ENCODE measurements at places on chromosomes 4 and X.

DNA sequence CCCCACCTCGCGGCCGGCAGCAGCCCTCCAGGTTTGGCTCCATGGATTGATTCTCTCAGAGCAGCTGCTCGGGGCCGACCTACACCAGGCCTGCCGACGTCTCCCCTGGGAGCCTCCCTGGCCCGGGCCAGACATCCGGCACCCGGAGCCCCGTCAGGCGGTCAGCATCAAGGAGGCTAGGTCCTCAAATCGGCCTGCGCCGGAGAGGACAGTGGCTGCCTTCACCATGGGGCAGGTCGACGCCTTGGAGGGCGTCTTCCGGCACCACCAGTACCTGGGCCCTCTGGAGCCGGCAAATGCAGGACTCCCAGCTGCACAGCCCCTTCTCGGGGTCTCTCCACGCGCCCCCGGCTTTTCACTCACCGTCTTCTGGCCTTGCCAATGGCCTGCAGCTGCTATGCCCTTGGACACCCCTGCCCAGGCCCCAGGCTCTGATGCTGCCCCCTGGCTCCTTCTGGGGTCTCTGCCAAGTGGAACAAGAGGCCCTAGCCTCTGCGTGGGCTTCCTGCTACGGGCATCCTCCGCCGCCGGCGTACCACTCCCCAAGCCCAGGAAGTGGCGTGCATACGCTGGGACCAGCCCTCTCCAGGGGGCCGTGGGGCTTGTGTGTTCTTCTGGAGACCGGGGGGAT, 341.8 kb downstream of the MAGEB5 start:
- no peak for DNase-seq

- DNase-seq = no peak
These were observed 131.6 kb downstream of the PDS5A start for GRCh38 chr4:39846120-39846519.

- no peak for DNase-seq
These were observed 393.9 kb upstream of the CTSO start for GRCh38 chr4:156347412-156348075.

GRCh38 chr4:26788341-26788733, 72.3 kb upstream of the STIM2 start:
- DNase-seq = no peak

GRCh38 chr4:178339769-178340168, 897.5 kb upstream of the AGA start:
- DNase-seq = no peak

DNA sequence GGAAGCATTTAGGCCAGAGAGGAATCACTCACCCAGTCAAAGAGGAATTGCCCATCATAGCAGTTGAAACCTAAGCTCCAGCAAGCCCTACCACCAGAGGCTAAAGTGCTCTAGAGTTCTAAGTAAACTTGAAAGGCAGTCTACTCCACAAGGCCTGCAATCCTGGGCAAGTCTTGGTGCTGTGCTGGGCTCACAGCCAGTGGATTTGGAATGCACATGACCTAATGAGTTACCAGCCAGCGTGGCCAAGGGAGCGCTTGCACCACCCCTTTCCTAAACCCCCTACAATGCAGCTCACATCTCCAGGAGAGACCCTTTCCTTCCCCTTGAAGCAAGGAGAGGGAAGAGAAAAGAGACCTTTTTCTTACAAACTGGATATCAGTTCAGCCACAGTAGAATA, 445.7 kb downstream of the GASK1B start:
- no peak for DNase-seq

DNA sequence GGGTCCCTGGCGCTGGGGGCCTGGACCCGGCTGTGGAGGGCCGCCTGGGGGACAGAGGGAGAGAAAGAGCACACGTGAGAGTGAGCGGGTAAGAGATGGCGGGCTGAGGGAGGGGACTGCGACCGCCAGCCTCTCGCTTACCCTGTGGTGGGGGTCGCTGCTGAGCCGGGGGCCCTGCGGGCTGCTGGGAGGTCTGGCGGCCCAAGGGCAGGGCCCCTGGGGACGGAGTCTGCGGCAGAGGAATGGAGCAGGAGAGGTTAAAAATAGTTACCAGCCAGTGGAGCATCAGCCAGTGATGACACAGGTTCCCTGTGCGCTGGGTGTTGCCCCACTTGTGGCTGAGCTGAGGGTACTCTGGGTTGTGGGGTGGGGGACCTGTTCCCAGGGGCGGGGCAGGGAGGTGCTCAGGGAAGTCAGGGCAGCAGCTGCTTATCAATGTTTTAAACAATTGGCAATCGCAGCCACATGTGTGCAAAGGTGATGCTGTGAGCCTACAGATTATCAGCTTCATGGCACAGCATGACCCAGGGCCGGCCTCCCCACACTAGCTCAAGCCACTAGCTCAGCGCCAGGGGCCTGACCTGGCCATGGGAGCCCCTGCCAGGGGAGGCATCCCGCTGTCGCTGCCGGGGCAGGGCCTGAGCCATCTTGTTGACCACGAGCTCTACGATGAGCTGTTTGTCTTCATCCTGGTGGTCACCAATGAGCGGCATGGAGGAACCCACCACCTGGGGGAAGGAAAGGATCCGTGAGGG, 7.5 kb upstream of the TIMP1 start:
- DNase-seq = peak; percentile 84

DNA sequence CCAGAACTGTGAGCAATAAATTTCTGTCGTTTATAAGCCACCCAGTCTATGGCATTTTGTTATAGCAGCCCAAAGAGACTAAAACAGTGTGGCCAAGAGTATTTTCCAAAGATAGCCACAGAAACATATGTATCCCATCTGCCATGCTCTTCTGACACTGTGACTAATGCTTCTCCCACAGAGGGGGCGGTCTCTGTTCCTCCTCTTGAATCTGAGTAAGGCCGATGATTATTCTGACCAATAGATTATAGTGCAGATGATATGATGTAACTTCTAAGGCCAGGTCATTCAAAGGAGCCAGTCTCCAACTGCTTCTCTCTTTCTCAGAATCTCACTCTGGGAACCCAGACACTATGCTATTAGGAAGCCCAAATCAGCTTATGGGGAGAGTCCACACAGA, 570.7 kb downstream of the BCOR start:
- no peak for DNase-seq

DNA sequence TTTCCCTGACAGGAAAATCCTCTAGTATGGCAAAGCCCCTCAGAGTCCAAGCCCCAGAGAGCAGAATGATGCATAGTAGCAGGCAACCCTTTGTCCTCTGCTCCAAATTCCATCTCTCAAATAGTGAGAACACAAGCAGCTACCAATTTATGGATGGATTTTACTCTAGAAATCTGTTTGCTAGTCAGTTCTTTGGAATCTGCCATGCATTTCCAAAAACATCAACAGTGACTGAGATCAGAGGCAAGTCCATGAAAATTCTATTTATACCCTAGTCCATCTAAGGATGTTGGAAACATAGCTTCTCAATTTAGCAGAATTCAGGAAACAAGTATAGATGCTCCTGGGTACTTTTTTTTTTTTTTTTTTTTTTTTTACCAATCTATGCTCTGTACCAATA, 10.0 kb upstream of the CC2D2A start:
- DNase-seq = no peak

- peak; percentile 6 for DNase-seq
These were observed 441.1 kb downstream of the KCNIP4 start for GRCh38 chr4:21507439-21507838.

DNA sequence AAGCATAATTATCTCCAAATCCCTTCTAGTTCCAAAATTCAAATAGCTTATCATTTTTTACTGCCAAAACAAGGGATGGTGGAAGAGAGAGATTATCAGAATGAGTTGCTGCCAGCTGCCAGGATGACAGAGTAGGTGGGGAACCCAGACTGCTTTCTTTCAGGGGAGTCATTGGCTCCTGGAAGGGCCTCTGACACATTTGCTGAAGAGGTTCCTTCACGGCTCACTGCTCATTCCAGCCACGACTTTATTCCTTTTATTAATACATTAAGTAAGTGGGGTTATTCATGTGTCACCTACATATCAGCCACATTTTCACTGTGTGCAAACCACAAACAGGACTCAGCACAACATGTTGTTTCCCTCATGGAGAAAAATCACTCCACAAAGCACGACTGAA, 12.7 kb upstream of the SMIM43 start:
- DNase-seq = peak; percentile 31

DNA sequence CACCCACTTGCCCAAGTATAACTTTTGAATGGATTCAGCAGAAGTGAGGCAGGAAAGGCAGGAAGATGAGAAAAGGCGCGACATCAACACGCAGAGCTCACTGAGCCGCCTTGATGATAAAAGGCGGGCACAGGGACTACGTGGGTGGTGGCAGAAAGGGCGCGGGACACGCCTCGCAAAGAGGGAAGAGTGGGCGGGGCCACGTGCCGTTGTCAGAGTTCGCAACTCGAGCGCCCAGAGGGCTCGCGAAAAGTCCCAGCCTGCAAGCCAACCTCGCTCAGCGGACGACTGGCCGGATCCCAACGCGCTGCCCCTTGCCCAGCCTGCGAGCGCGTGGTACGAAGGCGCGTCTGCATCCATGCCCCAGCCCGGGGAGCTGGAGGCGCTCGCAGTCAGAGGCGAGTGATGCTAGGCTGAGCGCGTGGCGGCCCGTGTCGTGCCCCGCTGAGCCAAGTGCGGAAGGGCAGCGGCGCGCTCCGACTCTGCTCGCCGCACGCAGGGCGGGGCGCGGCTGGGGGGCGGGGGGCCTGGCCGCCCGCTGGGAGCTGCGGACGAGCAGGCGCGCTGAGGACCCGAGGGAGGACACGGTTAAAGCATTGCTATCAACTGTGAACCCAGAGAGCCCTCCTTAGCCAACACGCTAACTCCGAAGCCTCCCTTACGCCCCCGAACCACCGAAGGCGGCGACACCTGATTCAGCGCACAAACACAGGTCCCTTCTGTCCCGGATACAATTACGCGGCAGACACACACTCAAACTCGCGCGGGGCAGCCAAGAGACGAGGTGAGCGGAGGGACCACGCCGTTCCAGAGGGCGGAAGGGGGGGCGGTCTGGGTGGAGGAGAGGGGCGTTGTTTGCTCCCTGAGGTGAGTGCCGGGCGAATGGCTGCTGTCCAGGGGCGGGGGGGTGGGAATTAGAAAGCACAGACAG, at the start of gene UGT8:
TSS of gene UGT8 (plus strand) at position 617 of the 931 bp plus-strand sequence. CDS start 24,074 bp downstream, outside the sequence.
- peak; percentile 3 for DNase-seq

DNA sequence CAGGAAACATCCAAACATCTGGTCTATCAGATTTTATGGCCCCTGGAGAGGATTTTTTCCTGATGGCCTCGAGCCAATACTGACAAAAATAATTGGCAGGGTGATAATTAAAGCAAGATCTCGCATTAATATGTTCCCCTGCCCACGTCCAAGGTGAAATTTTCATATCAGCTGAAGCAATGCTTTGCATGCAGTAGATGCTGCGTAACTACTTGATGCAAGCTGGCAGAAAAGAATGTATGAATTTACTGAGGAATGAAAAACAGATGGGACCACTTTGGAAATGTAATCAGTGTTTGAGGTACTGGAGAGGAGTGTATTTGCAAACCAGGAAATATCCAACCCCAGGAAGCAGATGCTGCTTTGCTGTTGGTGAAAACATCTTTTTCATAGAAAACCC, 36.8 kb upstream of the REST start:
- DNase-seq = no peak

DNA sequence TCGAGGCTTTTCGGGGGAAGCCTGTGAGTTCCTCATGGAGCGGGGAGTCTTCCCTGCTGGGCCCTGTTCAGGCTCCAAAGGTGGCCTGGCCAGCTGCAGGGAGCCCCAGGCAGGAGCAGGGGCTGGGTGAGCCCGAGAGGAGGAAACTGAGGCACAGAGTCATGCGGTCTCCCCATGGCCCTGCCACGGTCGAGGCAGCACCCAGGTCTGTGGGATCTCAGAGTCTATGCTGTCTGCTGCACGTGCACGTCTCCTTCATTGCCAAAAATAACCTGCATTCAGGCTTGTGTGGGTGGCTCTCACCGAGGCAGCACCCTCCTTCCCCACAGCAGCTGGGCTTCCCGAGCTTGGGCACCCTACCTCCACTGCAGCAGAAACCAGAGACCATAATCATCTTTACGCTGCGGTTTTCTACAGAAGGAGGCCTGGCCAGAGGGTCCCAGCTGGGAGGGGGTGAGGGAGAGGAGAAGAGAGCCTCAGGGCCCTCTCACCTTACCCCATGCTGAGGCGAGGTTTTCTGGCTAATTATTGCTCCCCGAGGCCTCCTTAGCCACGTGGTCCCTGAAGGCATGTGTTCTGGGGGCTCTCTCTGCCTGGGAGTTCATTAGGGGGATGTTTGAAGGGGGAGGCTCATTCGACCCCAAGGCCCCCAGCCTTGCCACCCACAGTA, 64.3 kb downstream of the CPZ start:
- no peak for DNase-seq

GRCh38 chr4:150305995-150306394, 227.8 kb downstream of the DCLK2 start:
- no peak for DNase-seq

GRCh38 chr4:7397206-7398103, 37.3 kb downstream of the PSAPL1 start:
- DNase-seq = no peak

GRCh38 chr4:62544428-62544827, 1344.3 kb downstream of the ADGRL3 start:
- DNase-seq = no peak

DNA sequence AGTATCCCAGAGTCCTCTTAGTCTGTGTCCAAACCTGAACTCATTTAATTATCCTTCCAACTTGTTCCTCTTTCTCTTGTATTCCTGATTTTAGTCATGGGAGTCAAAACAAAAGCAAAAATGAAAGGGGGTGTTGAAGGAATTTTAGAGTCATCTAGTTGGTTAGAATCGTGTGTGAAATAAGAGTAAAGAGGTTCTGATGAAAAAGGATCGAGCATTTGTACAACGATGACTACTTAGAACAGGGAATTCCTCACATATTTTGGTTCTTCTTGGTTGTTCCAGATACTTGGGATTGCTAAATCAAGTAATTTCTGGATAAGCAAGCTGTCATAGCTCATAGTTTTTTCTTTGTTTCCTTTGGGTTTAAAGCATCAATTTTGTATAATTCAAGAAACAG, 194.4 kb downstream of the BCOR start:
- no peak for DNase-seq

GRCh38 chrX:52424656-52425055, 55.8 kb downstream of the XAGE2 start:
- DNase-seq = no peak

GRCh38 chr4:133095591-133095990, 53.5 kb upstream of the PCDH10 start:
- no peak for DNase-seq

DNA sequence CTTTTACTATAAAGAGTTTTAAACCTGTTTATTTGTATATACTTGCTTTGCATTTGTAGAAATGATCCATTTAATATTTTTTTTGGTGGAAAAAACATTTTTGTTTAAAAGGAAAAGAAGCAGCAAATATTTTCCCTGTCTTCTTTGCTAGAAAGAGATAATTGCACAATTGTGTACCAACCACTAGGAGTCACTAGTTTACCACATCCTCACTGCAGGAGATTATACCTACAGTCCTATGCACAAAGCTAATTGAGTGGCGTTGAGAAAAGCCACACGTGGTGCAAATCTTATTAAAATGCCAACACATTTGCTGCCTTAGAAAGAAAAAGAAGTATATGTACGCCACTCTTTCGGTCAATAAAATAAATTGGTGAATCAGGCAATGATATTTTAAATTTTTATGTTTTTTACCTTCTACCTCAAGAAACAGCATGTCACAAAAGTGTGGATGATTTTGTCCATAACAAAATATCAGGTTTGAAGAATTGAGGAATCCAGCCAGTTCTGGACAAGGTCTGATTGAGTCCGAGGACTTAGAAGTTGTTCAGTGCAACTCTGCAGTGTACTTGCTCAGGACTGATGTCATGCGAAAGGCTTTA, 102.9 kb downstream of the GRXCR1 start:
- peak; percentile 33 for DNase-seq

- peak; percentile 90 for DNase-seq
These were observed 7.8 kb upstream of the SH3TC1 start for GRCh38 chr4:8191136-8191747.

- peak; percentile 47 for DNase-seq
These were observed 99.5 kb downstream of the ADGRA3 start for GRCh38 chr4:22416403-22416802.

- no peak for DNase-seq
These were observed 276.8 kb downstream of the FBXW7 start for GRCh38 chr4:152258804-152259708.
